Lower leg skin (tissue), 4 donors: ENCODE measurements at places on chromosomes 6 and 20. TPM values are rescaled to one million over a fixed set of nuclear protein-coding genes. Genes with fewer than 3 reads are reported as not detected.

DNA sequence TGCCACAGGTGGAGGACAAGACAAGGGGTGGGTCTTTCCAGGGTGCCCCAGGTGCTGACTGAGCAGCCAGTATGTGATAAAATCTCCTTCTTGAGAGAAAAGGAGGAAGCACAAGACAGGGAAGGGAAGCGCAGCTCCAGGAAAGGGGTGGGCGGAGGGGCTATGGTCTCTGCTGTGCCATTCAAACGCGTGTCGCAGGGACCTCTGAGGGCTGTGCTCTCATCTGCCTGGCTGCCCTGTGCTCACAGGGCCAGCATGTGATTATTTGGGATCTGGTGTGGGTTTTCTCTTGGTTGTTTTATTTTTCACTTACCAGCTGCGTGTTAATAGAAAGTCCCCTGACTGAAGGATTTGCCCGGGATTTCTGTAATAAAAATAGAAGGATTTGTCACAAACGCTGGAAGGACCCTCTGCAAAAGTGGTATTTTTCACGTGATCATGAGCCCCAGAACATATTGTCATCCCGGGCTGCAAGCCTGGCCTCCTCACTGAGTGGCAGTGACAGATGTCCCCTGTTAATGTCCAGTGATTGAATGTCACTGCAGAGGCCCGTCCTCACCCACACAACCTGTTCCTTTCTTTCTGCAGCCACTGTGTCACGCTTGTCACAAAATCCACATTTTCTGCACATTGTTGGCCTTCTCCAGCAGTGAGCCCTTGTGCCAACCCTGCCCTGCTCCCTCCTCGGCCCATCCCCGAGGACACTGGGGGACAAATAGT lies 35.0 kb upstream of the VSX1 start:
- no peak for DNase-seq

GRCh38 chr20:50659975-50660670 lies 31.2 kb downstream of the RIPOR3 start:
- DNase-seq = no peak

OR12D3 gene
- total RNA-seq = not detected

ZBTB46 gene
- total RNA-seq = 1.2 TPM

GRCh38 chr20:53869466-53870258 lies 200.7 kb downstream of the BCAS1 start:
- DNase-seq = no peak

- DNase-seq = no peak
Measured at GRCh38 chr6:22499815-22500214, 69.6 kb upstream of the HDGFL1 start.

SLC24A3 gene
- total RNA-seq = 6.9 TPM

- no peak for DNase-seq
Measured at GRCh38 chr6:1215884-1216487, 95.9 kb upstream of the FOXQ1 start.
